ENCODE measurements at places on chromosomes 5 and 9. TPM values are rescaled to one million over a fixed set of nuclear protein-coding genes. Genes with fewer than 3 reads are reported as not detected.

DNA sequence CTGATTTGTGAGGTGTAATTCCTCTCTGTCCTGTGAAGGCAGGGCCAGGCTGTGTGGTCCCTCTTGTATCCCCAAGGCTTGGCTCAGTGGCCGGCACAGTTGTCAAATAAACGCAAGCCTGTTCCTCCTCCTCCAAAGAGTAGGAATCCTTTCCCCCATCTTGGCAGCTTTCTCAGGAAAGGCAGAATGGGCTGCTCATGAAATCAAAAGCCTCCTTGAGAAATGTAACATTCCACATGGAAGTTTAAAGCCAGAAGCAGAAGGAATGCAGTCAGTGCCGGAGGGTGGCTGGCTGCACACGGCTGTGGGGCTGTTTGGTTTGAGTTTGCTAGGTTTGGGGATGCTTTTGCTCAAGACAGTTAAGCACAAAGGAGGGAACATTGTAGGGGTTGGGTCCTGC is 34.5 kb upstream of the MED10 start:
- DNase-seq = no peak

DNA sequence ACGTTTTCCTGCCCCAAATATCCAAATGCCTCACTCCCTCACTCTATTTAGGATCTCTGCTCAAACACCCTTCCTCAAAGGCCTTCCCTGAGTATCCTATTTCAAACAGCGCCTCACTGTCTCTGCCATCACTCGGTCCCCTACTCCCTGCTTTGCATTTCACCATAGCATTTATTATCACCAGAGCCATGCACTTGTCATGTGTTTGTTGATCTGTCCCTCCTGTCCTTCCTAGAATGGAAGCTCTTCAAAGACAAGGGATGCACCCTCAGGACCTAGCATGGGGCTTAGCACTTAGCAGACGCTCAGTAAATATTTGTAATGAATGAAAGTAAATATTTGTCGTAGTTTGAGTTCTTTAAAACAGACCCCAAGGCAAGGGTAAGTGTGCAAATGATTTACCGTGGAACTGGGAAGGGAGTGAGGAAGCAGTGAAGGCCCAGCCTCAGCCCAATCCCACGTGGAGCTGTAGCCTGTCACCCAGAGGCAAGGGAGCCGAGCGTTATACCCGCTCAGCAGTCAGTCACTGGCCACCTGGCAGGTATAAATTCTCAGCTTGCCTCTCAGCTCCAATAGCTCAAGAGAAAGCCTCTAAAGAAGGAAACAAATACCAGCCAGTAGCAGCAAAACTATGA is 97.7 kb upstream of the KIF2A start:
- DNase-seq = no peak

- no peak for DNase-seq
Measured at GRCh38 chr5:170312666-170313065, 15.1 kb upstream of the LCP2 start.

DNA sequence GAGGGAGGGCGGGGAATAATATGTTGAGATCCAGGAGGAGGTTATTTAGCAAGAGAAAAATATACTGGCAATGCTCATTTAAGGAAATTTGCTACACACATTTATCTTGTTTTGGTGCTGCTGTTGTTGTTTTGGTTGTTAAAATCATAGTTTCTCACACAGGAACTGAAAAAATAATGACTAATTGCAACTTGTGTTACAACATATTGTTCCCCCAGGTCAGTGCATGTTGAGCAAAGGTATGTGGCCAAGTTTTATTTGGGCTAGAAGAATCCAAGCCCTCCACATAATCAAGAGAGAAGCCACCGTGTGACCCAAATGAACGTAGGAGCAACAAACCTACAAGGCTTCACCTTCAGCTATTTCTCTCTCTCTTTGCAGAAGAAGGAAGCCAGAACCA is 220.3 kb upstream of the DAPK1 start:
- no peak for DNase-seq

DNA sequence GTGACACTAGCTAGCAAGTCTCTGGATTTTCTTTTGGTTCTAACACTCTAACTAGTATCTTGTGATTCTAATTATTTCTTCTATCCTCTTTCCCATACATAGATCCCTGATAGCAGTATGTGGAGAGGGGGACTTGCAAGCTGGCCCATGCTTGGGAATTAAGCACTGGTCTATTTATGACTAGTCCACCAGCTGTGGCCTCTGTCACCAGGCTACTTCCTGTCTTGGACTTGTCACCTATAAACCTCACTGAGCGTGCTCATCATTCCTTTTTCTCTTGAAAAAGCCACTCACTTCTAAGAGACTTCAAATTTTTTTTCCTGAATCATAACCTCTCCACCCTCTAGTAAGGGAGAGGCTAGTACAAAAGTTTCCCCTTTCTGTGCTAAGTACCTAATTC is 32.3 kb upstream of the MAMDC2 start:
- DNase-seq = no peak

DNA sequence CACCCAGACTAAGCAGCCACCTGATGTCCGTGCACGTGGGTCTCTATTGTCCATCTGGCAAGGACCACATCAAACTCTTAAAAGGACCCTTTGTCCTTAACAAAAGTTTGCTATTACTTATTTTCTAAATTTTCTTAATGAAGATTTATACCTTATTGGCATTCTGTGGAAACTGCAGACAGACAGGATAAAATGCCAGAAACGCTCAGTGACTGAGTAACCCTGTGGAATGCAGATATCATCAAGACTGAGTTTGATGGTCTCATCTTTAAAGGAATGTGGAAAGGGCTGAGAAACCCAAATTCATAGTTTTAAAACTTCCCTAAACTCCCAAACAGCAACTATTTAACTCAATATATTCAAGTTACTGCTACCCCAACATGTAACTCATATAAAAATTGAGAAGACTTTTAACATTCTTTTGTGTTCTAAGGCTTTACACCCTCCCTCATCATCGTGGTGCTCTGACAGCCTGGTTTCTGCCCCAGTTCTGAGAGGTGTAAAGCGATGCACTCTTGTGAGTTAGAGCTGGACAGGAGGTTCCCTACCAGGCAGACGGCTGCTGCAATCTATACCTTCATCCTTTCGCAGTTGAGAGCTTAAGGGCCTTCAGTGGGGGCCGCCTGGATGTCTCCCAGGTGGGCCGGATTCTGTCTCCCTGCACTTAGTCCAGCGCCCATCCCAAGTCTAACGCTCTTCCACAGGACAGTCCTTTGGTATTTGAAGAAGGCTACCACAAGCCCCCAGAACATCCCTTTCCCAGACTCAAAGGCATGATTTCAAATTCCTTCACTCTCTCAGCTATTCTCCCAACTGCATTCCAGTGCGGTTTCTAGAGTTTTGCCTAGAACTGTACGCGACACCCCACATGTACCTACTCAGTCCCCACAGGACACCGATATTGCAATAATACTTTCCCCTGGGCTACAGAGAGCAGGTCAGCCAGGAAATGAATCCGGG is 68.9 kb downstream of the DAP start:
- no peak for DNase-seq

- no peak for DNase-seq
Measured at GRCh38 chr5:76781775-76782174, 37.1 kb upstream of the F2RL1 start.

GRCh38 chr5:149094996-149095395 is 32.1 kb upstream of the SH3TC2 start:
- no peak for DNase-seq

The BTNL8 gene
- total RNA-seq = 0.13 TPM

The CDH9 gene
- total RNA-seq = not detected

The SOX30 gene
- total RNA-seq = not detected

The DBH gene
- total RNA-seq = not detected

The MYOZ3 gene
- 0.13 TPM for total RNA-seq

The FGF18 gene
- total RNA-seq = not detected

The CD72 gene
- 0.13 TPM for total RNA-seq

The EFNA5 gene
- 101 TPM for total RNA-seq

The C7 gene
- total RNA-seq = 0.51 TPM

The C9orf153 gene
- total RNA-seq = 0.38 TPM
